Fibroblast of skin of scalp (primary cell): ENCODE measurements at places on chromosomes 4 and X.

DNA sequence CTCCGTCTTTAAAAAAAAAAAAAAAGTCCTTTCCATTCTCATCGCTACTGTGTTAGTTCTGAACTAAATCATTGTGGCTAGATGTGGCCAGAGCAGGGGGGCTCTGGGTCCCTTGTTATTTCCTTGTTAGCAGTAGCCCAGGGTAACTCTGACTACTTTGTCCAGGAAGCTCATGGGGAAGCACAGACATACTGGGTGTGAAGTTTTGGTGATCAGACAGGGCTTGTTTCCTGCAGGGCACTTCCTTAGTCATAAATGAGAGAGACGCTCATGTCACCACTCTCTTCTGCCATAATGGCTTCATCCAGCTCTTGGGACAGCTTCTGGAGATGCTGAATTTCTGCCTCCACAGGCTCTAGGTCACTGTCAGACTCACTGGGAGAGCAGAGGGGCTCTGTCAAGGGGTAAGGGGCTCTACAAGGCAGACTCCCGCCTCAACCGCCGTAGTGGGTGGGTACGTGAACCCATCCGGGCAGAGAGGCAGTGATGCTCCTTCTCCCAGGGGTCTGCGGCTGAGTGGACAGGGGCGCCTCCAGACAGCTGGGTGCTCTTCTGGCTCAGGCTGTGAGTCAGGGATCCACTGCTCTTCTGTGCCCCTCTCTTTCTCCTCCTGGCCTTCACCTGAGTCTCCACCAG lies 12.9 kb downstream of the STIM2 start:
- DNase-seq, result no peak

- DNase-seq, result no peak
Observed at GRCh38 chr4:2361366-2362265, 56.8 kb downstream of the ZFYVE28 start.

DNA sequence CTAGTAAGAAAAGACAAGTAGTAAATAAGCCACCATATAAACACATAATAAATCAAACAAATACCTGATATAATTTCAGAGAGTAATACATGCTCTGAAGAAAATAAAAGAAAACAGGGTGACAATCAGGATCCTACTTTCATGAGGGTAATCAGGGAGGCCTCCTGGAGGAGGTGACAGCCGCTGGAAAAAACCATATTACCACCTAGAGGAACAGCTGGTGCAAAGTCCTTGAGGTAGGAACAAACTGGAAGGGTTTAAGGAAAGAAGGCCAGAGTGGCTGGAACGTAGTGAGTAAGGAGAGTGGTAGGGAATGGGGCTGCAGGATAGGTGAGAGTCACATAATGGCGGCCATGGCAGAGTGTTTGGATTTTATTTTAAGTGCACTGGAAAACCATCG lies 19.1 kb upstream of the PLAC1 start:
- DNase-seq, result no peak

DNA sequence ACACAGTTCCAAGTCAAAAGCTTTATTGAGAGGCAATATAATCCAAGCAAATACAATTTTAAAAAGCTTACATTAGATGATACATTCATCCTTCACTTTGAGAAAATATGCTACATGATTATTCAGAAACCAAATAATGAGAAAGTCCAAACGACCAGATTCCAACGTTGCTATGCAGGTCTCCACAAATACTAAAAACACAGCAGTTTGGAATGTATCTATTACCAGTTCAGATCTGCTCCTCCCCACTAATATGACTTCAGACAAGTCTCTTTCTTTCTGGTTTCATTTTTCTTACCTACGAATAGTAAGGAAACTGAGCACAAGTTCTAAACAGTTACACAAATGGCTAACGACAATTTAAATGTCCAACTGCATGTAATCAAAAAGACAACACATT lies 9.5 kb downstream of the NAF1 start:
- peak; percentile 75 for DNase-seq

DNA sequence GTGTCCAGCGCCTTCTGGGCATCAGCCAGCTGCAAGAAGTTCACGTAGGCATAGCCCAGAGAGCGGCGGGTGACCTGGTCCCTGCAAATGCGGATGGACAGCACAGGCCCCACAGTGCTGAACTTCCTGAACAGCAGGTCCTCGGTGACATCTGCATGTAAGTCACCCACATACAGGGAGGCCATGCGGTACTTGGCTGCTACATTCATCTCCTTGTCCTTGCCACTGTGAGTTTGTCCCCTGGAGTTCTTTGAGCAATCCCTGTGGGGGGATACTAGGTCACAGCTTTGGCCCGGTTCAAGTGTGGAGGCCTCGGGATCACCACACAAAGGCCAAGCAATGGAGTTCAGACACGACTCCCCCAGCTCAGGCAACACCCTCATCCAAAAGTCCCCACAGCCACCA lies 776 bp downstream of the PABPC4L start:
- DNase-seq, result peak; percentile 8

DNA sequence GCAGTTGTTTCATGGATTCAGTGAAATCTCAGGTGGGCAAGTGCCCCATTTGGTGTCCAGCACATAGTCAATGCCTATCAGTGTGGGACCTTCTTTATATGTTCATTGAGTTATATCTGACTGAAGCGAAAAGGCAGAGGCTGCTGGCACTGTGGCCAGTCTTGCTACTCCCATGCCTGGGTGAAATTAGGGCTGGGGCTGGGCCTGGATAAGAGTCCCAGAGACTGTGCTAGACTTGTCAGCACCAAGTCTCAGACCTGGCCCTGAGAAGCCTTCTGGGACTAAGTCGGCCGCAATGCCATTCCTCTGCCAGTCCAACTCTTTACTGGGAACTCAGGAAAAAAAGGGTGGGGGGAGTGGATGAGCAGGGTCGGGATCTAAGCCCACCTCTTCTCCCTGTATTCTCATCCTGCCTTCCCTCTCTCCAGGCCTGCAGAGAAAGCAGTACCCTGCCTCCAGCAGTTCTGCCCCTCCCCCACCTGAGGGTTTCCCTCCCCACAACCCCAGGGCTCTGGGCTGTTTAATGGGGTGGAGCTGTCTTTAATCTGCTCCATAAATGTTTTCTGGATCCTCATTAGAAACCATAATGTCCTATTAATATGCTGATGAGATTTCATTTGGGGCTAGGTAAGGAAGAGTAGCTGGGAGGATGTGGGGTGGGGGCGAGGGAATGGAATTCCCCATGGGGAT lies 153.5 kb upstream of the PJA1 start:
- no peak for DNase-seq

GRCh38 chrX:3450881-3451570 lies 104.6 kb upstream of the MXRA5 start:
- DNase-seq, result peak; percentile 86

DNA sequence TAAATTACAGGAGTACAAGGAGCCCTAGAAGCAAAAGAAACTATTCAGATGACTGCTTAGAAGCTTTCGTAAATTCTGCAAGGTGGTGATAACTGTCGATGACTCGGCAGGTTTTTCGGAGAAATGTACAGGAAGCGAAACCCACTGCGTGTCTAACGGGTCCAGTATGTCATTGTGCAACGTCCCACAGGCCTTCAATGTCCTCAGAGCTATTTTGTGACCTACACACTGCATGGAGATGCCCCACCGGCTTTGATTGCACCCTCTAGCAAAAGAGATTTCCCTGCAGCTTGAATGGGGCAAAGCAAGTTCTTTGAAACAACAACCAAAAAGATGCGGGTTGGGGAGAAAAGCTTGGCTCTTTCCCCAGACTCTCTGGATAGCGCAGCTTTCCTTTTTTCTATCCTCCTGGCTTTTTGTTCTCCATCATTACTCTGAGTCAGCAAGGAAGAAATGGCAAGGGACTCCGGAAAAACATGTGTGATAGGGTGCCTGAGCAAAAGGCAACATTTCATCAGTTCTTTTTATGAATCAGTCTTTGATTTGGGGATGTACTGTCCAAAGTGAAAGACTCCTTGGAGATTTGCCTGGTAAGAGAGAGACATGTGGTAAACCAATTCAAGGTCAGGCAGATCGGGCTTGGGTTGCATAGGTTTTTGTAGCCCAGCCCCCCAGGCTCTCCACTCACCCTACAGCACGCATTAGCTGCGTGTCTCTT lies 112.0 kb upstream of the TBL1X start:
- peak; percentile 69 for DNase-seq

GRCh38 chrX:21735768-21736127 lies 22.2 kb downstream of the SMPX start:
- DNase-seq, result no peak

DNA sequence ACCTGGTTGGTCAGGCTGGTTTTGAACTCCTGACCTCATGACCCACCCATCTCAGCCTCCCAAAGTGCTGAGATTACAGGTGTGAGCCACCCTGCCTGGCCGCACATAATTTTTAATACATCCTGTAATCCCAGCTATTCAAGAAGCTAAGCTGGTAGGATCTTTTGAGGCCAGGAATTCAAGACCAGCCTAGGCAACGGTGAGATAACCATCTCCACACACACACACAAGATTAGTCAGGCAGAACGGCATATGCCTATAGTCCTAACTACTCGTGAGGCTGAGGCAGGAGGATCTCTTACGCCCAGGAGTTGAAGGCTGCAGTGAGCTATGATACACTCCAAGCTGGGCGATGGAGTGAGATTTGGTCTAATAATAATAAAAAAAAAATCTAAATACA lies 212.4 kb upstream of the NEIL3 start:
- no peak for DNase-seq

DNA sequence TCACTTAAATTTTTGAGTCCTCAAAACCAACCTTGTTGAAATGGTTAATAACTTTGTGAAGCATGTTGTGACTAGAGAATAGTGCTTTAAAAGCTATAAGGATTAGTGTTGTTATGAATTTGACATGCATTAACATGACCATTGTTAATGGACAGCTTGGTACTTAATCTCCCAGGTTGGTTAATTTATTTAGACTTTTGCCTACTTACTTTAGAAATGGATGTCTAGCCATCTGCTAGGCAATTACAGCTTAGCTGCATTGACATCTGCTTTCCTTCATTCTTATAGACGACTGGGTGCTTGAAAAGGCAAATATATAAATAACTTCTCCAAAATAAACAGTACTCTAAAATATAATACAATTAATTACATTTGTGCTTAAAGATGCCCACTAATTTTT lies 368.0 kb downstream of the CCSER1 start:
- DNase-seq, result no peak

DNA sequence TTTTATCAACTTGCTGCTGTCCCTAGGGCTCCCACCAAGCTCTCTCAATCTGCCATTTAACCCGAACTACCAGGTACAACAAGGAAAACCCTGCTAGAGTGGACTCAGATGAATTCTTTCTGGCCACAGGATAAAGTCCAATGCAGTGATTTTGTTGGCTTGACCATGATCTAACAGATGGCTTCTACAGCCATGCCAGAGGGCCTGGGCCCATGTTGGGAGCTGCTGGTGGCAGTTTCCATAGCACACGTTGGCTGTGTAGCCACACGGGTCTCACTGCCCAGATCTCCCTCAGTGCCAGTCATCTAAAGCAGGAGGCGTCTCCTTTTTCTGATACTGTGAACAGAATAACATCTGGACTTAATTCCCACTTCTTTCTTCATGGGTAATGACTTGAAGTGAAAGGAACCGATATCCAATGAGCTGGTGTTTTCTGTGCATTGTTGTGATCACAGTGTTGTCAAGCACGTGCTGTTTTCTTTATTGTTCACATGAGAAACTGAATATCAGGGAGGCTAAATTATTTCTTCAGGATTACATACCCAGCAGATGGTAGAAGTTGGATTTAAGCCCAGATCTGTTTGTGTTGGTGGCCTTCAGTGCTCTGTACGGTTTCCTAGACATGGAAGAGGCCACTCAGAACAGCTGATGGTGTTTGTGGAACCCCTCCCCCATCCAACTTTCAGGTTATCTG lies 85.2 kb upstream of the CLCN4 start:
- no peak for DNase-seq

- DNase-seq, result no peak
Observed at GRCh38 chrX:68488657-68489056, 10.2 kb upstream of the YIPF6 start.

GRCh38 chr4:118284169-118284568 lies 68.6 kb downstream of the PRSS12 start:
- no peak for DNase-seq

GRCh38 chr4:30601070-30601865 lies 118.9 kb upstream of the PCDH7 start:
- no peak for DNase-seq

- DNase-seq, result no peak
Observed at GRCh38 chr4:169167957-169168858, 102.5 kb downstream of the SH3RF1 start.
